Myocyte (in vitro differentiated cells): ENCODE measurements at places on chromosomes 2 and 18. TPM values are rescaled to one million over a fixed set of nuclear protein-coding genes. Genes with fewer than 3 reads are reported as not detected.

DNA sequence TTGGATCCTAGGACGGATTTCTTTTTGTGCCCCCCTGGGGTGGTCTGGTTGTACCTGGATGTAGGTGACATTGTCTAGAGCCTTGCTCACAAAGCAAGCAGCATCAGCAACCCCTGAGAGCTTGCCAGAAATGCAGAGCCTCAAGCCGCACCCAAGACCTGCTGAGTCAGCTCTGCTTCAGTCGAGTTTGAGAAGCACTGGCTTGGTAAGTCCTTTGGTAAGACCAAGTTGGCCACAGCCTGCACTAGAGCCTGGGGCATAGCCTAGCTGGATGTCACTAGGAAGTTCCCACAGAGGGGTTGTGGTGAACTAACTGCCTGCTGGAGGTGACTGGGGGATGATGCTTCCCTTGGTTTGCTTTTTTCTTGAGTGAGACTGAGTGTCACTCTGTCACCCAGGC is 6.2 kb downstream of the ABCG5 start:
- no peak for DNase-seq

GRCh38 chr2:46893269-46893939 is 22.2 kb downstream of the MCFD2 start:
- DNase-seq: no peak

DNA sequence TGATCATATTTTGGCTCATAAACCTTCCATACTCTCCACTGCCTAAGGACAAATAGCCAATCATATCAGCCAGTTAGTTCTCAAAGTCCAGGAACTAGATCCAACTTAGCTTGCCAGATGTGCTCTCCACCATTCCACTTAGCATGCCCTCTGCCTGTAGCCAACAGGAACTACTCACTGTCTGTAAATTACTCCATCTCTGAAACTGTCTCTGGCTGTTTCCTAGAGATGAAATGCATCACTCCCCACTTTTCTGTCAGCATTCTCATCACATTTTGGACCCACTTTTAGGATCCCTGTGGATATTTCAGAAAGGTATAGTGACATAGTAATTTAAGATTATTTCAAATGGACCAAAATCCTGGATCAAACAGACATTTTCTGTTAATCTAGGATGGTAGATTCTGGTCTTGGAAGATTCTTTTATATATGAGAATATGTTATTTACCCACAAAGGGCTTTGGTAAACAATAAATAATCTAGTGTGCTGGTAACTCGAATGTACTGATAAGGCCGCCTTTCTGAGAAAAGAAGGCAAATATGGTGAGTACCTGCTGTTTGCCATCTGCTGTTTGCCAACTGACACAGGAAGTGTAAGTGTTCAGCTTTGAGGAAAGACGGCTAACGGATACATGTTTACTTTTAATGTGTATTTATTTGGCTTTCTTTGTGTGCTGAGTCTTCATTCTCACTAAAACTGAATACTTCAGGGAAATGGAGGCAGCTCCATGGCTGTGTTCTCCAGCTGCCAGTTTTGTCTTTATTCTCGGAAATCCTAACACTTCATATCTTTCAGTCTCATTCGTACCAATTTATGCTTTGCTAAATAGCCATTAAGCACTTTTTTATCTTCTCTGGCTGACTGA is 79.5 kb downstream of the EVA1A start:
- DNase-seq: no peak

The CDH2 gene
- 19.3 and 21.2 TPM in 2 replicates for total RNA-seq

The STPG4 gene
- total RNA-seq: 0.24 TPM in 1 of 2 replicates, not detected in the other

The HOXD8 gene
- total RNA-seq: 0.88 and 2.2 TPM in 2 replicates

The DPYSL5 gene
- total RNA-seq: 1.5 and 3.8 TPM in 2 replicates

The DSEL gene
- 68.9 and 107 TPM in 2 replicates for total RNA-seq
